ENCODE measurements at places on chromosomes 4 and X. TPM values are rescaled to one million over a fixed set of nuclear protein-coding genes. Genes with fewer than 3 reads are reported as not detected.

The TCEAL3 gene
- total RNA-seq: 1.8 TPM

DNA sequence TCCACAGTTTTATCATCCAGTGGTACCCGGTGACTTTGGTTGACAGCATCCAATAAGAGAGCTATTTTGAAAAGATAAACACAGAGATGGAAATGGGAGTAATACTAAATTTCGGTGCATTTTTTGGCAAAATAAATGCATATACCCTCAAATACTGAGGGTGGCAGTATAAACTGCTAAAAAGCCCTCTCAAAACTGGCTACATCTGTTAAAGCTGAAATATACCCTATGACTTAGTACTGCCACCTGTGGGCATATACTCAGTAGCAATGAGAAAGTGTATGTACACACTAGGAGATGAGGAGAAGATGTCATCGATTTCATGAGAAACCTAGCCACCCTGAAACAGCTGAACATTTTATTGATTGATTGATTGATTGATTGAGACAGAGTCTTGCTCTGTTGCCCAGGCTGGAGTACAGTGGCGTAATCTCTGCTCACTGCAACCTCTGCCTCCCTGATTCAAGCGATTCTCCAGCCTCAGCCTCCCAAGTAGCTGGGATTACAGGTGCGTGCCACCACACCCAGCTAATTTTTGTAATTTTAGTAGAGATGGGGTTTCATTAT, 12.2 kb upstream of the TMEM128 start:
- no peak for DNase-seq

The DOK7 gene
- total RNA-seq: 1.1 TPM

DNA sequence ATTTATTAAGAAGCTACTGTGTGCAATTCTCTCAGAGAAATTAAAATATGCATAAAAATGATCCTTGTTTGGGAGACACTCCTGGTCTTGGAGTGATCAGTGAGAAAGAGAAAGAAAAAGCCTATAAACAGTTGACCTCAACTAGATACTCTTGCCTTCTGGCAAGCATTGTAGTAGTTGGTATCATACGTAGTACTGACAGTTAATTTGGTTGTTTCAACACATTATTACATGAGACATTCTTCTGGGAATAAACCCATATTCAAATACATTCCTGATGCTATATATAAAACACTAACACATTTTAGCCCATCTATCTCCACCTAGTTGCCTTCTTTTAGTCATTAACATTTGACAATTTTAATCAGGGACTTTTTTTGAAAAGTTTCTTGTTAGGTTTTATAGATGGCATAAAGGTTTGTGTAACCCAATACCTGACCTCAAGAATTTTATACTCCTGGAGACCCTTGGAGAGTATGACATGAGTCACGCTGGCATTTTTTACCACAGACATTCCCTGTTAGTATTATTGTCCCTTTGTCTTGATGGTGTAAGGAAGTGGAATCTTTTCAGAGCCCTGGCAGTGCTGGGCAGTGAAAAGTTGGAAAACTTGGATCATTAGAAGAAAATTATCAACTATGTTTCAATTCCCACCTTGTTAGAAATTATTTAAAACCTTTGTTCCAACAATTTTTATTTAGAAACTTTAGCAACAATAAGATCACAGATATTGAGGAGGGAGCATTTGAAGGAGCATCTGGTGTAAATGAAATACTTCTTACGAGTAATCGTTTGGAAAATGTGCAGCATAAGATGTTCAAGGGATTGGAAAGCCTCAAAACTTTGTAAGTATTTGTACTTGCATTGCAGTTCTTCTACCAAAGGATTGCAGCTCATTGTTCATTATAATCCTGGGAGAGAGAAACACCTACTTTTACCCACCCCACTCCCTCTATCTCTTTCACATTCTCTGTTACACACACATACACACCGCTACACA, 167.1 kb upstream of the PACRGL start:
- no peak for DNase-seq

GRCh38 chr4:101987623-101988243, 197.2 kb downstream of the BANK1 start:
- DNase-seq: no peak

GRCh38 chr4:67702166-67702565, 1.2 kb upstream of the UBA6 start:
- DNase-seq: no peak

The CXCL3 gene
- 2.0 TPM for total RNA-seq

GRCh38 chr4:6188687-6189305, 11.6 kb downstream of the JAKMIP1 start:
- DNase-seq: no peak

DNA sequence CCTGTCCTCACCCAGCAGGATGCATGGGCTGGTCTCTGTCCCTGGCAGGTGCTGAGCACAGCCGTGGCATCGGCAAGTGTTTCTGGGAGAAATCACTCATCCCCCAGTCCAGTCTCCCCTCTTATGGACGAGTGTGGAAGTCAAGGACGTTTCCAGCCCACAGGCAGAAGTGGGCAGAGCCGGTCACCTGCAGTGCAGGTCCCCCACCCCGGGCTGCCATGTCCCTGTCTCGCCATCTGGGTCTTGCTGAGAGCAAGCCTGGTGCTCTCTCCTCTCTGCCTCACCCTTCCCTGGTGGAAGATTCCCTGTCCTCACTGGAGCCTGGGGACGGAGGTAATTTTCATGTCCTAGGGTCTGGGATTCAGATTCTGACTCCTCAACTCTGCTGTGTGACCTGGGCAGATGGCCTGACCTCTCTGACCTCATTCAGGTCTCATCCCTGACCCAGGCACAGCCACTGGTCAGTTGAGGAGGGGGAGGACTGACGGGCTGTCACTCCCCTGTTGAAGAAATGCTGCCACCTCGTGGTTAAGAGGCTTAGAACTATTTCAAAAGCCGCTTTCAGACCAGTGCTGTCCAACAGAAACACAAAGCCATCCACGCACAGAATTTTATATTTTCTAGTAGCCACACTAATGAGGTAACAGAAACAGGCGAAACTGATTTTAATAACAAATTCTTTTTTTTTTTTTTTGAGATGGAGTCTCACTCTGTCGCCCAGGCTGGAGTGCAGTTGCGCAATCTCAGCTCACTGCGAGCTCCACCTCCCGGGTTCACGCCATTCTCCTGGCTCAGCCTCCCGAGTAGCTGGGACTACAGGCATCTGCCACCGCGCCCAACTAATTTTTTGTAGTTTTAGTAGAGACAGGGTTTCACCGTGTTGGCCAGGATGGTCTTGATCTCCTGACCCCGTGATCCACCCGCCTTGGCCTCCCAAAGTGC, 1.8 kb downstream of the CPZ start:
- peak; percentile 65 for DNase-seq

DNA sequence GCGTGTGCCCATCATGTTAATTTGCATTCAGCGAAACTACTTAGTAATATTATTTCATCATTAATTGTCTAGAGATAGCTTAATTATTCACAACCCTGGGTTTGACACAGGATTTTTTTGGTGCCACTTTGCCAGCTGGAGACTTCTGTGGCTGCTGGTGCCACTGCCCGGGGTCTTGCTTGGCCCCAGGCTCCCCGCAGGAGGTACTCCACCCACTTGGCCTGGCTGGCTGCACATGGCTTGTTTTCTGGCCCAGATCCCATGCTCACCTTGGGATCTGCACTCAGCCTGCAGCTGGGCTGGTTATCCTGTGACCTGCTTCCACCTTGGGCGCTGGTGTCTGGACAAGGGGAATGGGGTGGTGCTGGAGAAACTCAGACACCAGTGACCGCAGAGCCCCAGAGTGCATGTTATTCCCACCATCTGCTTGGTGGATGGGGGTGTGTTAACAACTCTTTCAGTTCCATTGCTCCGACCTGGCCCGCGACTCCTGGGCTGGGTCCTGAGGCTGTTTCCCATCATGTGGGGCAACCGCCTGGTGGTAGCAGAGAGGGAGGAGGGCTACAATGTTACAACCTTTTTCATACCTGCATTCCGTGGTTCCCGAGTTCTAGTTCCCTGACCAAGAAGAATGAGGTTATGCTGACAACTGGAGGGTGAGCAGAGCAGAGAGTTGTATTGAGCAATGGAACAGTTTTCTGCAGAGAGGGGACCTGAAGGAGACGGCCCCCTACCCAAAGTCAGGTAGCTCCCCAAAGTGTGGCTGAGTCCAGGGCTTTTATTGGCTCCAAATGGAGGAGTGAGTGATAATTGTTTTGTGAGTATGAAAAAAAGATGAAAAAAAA, 1950.0 kb upstream of the IGFBP7 start:
- DNase-seq: peak; percentile 37

The CFP gene
- 10.6 TPM for total RNA-seq

The MBTPS2 gene
- 12.2 TPM for total RNA-seq

DNA sequence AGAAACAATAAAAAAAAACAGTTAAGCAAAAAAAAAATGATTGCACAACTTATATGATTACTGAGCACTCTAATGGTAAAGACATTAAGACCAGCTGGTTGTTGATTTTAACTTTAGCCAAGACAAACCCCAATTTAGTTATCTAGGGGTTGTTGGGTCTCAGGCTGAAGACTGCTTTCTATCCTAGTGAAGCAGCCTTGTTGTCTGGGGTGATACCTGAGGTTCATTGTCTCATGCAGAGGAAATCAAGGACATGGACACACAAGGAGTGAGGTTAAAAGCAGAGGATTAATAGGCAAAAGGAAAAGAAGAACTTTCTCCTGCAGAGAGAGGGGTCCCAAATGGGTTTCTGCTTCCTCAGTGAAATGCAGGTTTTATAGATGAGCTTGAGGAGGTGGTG, 40.0 kb upstream of the CYP2U1 start:
- DNase-seq: no peak

DNA sequence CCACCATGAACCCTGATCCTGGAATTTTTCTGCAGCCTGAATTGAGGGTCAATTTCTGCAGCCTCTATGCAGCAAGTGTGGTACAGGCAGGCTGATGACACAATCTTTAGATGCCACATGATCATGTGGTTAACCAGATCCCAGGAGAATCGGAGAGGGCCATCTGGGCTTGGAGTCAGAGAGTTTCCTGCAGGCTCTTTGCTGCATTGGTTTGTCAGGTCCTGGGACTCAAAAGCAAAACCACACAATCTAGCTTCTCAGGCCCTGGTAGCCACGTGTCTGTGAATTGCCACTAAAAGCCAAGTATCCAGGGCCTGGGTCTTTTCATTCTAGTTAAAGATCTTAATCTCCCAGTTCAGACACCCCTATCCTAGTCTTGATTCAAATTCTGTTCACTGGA, 464.5 kb downstream of the BCOR start:
- no peak for DNase-seq

GRCh38 chr4:43379016-43379415, 486.5 kb downstream of the GRXCR1 start:
- DNase-seq: no peak

DNA sequence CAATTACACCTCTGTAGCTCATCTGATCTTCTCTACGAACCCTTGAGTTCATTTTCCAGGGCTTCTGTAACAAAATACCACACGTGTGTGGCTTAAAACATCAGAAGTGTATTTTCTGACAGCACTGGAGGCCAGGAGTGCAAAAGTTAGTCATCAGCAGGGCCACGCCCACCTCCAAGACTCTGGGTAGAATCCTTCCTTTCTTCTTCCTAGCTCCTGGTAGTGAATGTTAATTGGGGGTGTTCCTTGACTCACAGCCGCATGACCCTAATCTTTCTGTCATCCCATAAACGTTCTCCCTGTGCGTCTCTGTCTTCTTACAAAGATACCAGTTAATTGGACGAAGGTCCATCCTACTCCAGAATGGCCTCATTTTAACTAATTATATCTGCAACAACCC, 115.0 kb downstream of the TRIML1 start:
- DNase-seq: no peak

The ATP8A1 gene
- 3.4 TPM for total RNA-seq

DNA sequence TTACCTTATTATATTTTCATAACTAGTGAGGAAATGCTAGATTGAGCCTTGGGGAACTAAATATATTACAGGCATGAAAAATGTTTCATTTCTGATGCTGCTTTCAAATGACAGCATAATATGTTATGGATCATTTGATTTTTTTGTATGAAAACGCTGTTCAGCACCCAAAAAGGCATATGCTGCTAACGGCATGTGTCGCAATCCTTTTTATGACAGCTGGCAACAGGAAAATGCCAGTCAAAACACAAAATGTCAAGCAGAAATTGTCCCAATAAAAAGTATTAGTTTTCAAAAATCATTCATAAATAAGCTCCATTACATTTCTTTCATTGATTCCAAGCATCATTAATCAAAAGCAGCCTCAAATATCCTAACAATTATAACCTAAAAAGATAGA, 1244.5 kb downstream of the PCDH7 start:
- DNase-seq: no peak

GRCh38 chr4:39476187-39476895, 17.5 kb downstream of the LIAS start:
- DNase-seq: no peak

The ADGRL3 gene
- 0.11 TPM for total RNA-seq

- no peak for DNase-seq
These were observed 1.4 kb upstream of the CXCL1 start for GRCh38 chr4:73867783-73868182.

The ESX1 gene
- not detected for total RNA-seq

The CORIN gene
- total RNA-seq: 0.18 TPM

The MAP7D2 gene
- total RNA-seq: 0.11 TPM

The STOX2 gene
- total RNA-seq: 2.2 TPM

DNA sequence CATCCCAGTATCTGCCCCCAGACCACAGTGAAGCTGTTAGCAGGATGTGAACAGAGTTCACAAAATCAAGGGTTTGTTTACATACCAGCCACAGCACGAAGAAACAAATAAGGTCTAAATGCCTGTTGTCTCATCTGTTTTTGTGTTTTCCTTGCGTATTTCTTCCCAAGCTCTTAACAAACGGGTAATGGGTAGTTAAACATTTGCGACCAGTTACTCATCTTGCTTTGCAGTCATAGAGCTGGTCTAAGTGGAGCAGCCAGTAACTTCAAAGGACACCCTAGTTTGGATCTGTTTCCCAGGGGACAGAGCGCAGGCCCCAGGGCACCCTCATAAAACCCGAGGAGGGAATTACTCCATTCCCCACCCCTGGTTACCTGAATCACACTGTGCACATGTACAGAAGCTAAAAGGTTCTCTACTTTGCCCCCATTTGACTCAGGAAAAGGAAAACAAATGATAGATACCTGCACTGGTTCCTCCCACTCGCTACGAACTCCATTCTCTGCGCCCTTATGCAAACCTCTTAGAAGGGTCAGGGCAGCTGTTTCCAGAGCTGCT, 68.8 kb downstream of the MAML3 start:
- no peak for DNase-seq

GRCh38 chr4:48968814-48969213, 17.3 kb upstream of the CWH43 start:
- no peak for DNase-seq

The FAM9B gene
- total RNA-seq: 1.6 TPM

All from right lobe of liver (tissue), 6 donors.